ENCODE measurements at places on chromosomes 6 and 20.
A peak's percentile ranks its signal among the peaks of the same experiment; 100 is the strongest.

DNA sequence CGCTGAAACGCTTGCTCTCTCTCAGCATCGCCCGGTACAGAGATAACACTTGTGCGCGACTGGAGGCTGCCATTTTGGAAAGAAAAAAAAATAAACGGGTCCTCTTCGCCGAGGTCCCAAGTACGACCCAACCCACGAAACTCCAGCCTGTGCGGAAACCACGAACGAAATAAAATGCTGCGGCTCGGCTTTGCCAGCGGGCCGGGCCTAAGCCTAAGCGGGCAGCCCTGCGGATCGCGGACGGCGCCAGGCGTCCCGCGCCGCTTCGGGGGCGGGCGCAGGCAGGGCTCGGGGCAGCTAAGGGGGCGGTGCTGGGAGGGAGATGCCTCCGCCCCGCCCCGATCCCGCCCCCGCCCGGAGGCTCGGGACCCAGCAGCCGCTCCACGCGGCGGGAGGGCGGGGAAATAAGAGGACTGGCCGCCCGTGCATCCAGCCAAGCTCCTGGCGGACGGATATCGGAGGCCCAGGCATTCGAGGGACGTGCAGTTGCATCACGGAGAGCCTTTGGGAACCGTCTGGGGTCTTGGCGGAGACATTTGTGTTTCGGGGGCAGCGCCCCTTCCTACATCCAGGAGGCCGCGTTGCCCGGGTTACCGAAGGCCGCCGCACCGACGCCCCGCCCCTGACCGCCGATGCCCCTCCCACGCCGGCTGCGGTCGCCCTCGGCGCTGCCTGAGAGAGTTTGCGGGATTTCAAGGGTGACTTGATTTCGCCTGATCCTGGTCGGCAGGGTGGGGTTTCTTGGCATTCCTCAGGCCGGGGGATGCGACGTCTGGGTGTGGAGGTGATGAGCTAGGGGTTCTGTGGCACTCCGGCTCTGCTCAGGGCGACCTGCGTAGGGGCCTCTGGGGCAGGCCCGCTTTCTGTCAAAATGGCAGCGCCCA is at the start of the genes FARS2 and LYRM4:
Gene FARS2 (plus strand): TSS at position 853 of the 884 bp plus-strand sequence.
Gene LYRM4 (minus strand): TSS at position 290 of the 884 bp plus-strand sequence. CDS start 217 bp downstream, at position 73.
- DNase-seq, result peak; percentile 97

GRCh38 chr6:160355001-160355400 is 6.8 kb downstream of the SLC22A3 start:
- no peak for DNase-seq

GRCh38 chr6:122749451-122750050 is 30.0 kb upstream of the FABP7 start:
- DNase-seq, result no peak

DNA sequence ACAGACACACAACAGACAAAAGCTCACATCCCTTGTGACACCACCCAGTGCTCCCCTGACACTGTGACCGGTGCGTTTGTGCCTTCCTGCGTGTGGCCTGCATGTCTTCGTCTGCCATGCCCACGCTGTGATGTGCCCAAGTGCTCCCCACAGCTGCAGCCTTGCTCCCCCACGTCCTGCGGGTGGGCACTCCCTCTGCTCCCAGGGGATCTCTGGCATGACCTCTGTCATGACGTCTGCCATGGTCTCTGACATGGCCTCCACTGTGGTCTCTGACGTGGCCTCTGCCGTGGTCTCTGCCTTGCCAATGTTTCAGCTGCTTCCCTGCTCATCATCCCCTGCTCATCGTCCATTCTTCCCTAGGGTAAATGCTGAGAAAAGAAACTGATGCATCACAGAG is 200.9 kb downstream of the DLL1 start:
- no peak for DNase-seq

- DNase-seq, result no peak
These were observed 149.9 kb upstream of the SMLR1 start for GRCh38 chr6:130677312-130677711.

DNA sequence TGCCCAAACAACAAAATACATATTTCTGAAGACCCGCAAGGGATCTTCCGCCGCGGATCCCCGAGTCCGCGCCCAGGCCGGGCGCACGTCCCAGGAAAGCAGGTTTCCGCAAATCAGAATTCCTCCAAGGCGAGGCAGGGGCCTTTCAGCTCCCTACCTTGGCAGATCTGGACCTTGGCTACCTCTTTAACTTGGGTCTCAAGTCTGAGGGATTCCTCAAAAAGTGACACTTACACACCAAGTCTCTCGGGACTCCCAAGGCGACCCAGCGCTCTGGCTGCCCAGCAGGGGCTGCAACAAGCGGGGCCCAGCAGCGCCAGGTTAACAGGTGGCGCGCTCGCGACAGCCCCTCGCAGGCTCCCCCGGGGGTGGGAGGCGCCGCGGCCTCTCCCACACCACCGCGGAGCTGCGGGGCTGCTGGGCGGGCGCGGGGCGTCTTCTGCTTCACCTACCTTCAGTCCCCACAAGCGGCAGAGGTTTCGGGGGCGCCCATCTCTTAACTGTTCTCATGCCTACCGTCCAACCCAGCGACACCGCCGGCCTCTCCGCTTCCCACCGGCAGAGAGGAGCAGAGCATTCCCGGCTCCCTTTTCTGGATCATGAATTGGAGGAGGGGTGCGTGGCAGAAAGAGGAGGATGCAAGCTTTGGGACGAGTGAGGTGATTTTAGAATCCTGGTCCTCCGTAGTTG is 414 bp downstream of the SIM1 start:
- DNase-seq, result no peak

GRCh38 chr20:43789593-43789992 is 62.8 kb upstream of the GTSF1L start:
- no peak for DNase-seq

DNA sequence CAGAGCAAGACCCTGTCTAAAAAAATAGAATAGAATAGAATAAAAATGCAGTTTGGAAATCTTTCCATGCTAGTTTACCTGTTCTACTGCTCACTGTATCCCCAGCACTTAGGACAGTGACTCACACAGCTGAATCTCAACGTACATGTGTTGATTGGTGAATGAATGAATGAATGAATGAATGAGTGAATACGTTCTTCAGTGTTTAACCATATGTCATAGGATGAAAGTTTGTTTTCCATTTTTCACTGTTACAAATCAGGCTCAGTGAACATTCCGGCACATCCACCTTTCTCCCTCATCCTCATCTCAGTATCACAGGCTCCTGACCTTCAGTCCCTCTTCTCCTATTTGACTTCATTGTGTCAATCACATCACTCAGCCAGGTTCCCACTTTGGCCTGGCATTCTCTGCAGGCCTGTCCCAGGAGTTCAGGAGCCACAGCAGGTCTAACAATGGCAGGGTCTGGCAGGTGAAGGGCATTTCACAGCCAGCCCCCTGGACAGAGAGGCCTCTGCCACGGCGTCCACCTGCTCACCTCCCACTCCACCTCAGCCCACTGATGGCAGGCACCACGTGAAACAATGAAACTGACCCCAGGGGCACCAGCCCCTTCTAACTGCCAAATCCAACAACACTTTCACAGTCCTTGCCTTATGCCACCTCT is 7.9 kb downstream of the ZC3H12D start:
- no peak for DNase-seq

GRCh38 chr6:11143394-11144371 is 32.2 kb upstream of the ERVFRD-1 start:
- no peak for DNase-seq

GRCh38 chr6:79170431-79170830 is 64.1 kb downstream of the HMGN3 start:
- DNase-seq, result no peak

DNA sequence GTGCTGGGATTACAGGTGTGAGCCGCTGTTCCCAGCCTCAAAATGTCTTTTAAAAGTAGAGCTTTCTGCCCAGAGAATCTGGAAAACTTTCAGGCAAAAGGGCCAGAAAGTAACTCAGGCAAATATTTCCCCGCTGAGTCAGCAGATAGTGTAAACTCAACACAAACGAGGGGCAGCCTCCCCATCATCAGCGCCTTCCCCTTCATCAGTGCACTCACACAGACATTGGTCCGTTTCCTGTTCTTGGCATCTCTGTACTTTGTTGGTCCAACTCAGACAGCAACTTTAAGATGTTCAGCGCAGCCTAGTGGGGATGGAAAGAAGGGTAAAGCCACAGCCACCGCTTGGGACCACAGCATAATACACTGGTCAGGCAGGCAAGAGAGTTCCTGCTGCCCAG is 69.5 kb downstream of the CSE1L start:
- no peak for DNase-seq
